ACHN (cell line): ENCODE measurements at places on chromosomes 12 and 14.
A peak's percentile ranks its signal among the peaks of the same experiment; 100 is the strongest.

DNA sequence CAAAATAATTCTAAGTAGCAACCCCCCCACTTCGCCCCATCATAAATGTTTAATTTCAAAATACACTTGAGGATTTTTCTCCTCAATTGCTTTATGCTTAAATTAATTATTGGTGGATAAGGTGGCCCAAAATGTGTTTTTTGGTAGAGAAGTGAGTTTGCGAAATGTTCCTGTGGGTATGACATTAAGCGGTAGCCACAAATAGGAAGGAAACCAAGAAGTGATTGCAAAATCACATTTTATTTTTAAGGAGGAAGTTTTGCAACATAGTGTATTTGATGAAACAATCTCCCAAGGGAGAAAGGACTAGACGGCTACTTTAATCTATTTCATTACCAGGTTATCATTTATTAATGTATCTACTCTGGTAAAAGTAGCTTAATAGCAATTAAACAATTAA, 25.5 kb downstream of the SLC25A3 start:
- DNase-seq, result no peak

DNA sequence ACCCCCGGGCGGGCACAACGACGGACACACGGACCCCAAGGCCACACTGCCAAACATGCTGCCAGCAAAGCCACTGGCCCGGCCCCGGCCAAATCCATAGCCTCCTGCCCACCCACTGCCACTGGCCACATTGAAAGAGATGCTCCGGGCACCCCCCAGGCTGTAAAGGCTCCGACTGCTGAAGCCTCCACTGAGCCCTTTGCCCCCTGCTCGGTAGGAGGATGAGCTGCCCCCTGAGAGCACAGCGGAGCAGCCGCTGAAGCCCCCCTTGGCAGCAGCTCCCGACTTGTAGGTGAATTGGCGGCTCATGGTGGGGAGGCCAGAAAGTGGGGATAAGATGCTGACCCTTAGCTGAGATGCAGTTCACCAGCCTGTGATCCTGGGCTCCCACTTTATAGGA, at the start of gene KRT73:
Gene KRT73, minus strand, starts transcription at position 344 of the 400 bp plus-strand sequence. Its CDS starts 35 bp downstream, at position 309.
- no peak for DNase-seq

- no peak for DNase-seq
Observed at GRCh38 chr12:45269412-45269751, 53.5 kb downstream of the ANO6 start.

- no peak for DNase-seq
Observed at GRCh38 chr14:73752297-73752992, 38.3 kb upstream of the PNMA1 start.

DNA sequence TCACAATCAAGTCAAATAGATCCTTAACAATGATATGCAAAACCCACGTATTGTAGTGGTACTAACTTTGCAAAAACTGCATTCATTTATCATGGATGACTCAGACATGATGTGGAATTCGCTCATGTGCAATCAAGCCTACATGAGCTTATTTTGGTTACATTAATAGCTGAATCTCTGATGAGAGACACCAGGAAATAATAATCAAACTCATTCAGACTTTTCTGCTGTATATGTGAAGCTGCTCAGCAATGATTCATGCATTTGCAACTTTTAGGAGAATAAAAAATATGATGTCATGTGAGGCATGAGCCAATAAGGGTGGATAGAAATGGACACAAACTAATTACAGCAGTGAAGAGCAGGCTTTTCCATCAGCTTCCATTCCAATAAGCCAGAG, 1075.8 kb upstream of the TMEM132C start:
- DNase-seq, result peak; percentile 53

GRCh38 chr12:22406627-22407026, 72.1 kb upstream of the ST8SIA1 start:
- DNase-seq, result no peak

GRCh38 chr12:131077931-131078391, 124.3 kb downstream of the ADGRD1 start:
- DNase-seq, result no peak

DNA sequence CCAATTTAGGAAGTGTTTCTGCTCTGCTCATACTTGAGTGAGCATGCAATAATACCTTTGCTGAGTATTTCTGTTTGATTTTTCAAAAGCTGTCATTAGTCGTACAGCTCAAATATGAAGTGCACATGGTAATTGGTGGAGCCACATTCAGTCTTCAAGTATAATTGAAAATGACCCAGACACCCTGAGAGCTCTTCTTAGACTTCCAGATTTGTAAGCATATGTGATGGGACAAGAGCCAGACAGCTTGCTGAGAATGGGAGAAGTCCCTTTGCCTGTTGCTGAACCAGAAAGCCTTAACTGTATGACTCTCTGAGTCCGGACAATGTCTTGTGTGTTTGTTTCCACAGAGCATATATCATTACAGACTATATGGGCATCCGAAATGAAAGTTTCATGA, 307.3 kb downstream of the TMEM117 start:
- DNase-seq, result no peak

DNA sequence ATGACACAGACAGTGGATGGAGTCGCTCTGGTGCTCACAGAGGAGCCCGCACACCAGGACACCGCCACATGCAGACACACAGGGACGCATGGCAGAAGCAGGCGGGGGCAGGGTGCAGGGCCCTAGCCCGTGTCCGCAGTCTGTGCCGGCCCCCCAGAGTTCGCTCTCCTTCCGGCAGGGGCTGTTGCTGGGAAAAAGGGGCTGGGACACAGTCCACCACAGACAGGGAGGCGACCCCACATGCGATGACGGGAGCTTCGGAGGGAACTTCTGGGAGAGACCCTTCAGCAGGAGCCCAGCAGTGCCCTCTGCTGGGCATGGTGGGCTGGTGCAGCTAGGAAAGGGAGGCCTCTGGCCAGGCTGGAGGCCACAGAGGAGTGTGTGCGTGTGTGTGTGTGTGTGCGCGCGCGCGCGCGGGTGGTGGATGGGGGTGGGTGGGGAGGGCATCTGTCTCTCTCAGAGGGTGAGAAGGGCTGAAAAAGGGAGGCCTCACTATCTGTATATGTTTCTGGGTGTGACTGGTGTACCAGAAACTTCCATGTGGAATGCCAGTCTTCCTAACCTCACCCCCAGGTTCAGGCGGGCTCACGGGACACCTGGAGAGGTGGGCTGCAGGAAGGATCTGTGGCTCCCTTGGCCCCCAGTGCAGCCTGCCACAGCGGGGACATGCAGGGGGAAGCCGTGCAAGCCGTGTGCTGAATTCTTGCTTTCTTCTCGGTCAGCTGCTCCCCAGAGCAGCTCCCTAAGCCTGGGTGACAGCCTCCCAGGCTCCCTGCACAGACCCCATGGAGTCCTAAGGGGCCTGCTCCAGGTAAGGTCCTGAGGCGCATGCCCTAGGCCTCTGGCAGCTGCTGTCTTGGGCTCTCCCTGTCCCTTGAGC, 60.7 kb downstream of the PLEKHG3 start:
- DNase-seq, result peak; percentile 61

GRCh38 chr14:71529848-71530247, 402.4 kb upstream of the RGS6 start:
- no peak for DNase-seq

- DNase-seq, result no peak
Observed at GRCh38 chr14:72783741-72784140, 110.2 kb downstream of the DPF3 start.

- no peak for DNase-seq
Observed at GRCh38 chr14:41349289-41349910, 257.3 kb upstream of the LRFN5 start.

GRCh38 chr14:57897144-57897748, 31.4 kb upstream of the SLC35F4 start:
- DNase-seq, result no peak

DNA sequence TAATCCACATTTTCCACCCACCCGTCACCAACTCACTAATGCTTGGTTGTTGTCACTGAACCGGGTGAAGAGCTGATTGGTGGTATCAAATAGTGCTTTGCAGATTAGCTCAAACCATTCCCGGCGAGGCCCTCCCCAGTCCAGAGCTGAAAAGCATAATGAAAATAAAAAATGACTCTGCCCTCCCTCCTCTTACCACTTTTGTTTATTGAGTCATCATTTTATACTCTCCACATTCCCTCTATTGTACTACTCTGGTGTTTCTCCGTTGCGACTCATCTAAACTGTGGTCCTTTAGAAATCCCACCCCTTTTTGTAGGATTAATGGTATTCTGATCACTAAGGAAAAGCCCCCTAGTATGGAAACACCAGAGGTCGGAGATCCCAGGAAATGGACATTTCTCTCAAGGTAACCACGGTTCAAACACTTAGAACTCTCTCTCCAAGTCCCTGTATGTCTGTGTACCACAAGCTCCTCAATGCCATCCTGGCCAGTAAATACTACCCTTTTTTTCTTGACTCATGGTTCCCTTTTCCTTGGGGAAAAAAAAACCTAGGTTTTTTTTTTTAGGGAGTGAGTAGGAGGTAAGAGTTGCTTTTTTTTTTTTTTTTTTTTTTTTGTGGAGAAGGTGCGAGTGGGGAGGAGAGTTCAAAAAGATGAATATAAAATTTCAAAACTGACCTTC, 42.0 kb downstream of the AREL1 start:
- DNase-seq, result no peak

- DNase-seq, result no peak
Observed at GRCh38 chr12:117444781-117445180, 83.4 kb upstream of the NOS1 start.

DNA sequence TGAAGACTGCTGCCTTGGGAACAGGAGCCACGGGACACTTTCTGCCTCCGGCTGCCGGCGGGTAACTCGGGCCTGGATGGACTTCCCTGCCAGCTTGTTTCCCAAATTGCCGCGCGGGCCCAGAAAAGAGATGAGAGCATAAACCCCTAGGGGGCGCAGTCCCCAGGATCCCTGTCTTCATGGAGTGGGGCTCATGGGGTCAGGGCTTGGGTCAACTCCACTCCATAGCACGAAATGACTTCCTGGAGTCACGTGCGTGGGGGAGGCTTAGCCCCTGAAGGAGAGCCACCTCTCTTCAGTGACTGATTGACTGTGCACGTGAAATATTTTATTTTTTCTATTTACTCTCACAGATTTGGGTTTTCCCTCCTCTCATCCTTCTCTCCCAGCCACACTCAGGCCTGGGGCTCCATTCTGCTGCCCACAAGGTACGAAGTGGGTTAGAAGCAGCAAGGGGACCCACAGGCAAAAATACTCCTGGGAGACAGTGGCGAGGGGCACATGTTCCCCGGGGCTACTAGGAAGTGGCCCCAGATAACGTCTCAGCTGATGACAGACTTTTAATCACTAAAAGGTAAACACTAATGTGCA, 10.0 kb downstream of the PGF start:
- DNase-seq, result peak; percentile 53

- no peak for DNase-seq
Observed at GRCh38 chr12:54549774-54550451, 512 bp downstream of the PDE1B start.
